ENCODE measurements at places on chromosomes 2 and 18.

DNA sequence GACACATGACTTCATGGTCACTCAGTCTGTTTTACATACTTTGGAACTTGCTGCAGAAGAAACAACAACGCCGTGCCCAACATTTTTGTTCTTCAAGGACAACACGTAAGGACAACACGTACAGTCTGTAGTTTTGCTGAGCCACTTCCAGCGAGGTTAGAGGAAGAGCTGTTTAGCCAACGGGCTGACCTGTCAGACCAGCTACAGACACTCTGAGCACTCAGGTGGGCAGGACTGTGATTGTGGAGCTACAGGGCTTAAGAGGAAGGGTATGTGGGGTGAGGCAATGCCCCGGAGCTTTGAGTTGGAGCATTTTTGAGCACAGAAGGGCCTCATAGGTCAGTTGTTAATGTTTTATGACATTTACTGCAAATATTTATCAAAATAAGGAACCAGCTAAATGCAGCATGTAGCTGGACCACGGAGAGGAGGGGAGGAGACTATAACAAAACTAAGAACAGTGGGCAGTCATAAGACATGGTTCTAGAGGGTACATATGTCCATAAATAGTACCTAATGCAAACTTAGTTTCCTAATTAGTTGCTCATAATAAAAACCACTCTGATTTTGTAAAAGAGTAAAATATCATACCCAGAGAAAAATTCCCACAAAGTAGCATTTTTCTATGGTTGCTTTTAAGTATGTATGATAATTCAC is 26.3 kb upstream of the NPC1 start:
- no peak for DNase-seq

- no peak for DNase-seq
These were observed 211.0 kb downstream of the KCNE4 start for GRCh38 chr2:223262946-223263345.

DNA sequence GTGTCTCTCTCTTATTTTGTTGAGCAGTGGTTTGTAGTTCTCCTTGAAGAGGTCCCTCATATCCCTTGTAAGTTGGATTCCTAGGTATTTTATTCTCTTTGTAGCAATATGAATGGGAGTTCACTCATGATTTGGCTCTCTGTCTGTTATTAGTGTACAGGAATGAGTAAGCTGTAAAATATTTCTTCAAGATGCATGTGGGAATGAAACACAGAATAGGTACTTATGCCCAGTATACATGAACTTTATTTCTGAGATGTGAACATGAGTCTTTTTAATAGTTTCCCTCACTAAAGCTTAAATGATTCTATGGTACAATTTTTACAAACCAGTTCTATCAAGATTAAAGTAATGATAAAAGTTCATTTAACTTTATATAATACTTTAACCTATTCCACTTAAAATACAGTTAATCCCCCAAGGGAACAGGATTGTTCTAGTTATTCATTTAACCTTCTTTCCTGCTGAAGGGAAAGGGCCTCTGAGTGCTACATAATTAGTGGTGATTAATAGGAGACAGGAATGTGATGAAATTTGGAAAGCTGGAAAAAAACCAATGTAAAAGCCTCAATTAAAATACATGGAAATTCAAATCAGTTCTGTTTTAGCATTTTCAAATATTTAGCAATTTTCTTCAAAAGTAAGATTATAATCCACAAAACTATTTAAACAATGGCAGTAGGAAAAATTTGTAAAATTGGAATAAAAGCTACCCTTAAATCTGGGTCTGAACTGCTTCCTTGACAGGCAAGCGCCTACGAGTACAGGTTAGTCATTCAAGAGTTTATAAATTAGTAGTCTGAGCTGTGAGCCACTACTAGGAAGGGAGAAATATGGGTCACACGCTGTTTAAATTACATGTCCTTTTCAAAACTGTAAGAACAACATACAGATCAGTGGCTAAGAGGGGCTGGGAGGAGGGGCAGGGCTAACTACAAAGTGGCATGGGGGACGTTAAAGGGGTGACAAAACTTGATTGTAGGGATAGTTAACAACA is 28.9 kb downstream of the SPIRE1 start:
- DNase-seq, result no peak

DNA sequence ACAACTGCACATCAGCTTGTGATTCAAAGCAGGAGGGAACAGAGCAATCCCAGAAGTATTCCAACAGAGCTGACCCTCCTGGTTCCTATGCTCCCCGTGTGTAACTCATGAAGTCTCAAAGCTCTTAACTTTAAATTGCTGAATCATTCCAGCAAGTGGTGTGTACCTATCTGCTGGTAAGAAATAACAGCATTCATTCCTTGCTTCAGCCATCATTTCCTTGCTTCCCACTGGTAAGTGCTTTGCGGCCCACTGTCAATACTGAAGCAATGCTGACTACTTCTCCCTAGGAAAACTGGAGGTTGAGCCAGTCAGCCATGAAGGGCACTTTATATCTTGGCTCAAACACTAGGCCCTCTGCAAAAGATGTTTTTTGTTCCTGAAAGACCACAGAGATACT is 222.4 kb downstream of the EXOC6B start:
- no peak for DNase-seq

- DNase-seq, result no peak
These were observed 11.3 kb downstream of the KCTD18 start for GRCh38 chr2:200498402-200499162.

DNA sequence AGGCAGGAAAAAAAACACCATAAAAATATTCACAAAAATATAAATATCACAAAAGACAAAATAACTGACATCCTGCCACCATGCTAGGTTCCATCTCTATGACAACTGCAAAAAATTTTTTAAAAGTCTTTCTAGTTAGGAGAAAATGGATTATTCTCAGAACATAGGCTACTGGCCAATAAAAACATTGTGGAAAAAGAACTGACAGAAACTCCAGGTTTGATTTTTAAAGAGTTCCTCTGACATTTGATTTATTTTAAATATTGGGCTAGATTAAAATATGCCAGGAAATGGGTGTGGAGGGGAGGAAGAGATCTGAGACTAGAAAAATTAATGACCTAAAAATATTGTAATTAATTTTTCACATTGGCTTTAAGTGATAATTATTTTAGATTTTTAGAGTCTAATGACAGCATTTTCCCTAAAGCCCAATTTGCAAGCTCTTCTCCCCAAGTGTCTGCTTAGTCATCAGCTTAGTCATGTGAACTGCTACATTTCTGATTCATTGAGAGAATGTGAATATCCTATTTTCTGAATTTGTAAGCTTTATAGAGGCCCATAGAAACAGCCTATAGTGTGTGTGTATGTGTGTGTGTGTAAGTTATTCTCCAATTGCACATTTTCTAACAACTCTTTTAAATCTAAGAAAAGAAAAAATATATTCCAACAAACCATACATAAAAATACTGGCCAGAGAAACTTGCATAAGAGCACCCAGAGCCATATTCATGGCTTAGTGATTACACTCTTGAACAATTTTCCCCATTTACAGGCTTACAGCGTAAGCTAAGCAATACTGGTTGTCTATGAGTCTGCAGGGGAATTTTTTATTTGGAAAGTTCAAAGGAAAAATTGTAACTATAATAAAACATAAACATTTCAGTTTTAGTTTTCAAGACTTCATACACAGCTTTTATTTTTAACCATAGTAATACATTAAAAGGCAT is 48.4 kb downstream of the TMEFF2 start:
- DNase-seq, result no peak

DNA sequence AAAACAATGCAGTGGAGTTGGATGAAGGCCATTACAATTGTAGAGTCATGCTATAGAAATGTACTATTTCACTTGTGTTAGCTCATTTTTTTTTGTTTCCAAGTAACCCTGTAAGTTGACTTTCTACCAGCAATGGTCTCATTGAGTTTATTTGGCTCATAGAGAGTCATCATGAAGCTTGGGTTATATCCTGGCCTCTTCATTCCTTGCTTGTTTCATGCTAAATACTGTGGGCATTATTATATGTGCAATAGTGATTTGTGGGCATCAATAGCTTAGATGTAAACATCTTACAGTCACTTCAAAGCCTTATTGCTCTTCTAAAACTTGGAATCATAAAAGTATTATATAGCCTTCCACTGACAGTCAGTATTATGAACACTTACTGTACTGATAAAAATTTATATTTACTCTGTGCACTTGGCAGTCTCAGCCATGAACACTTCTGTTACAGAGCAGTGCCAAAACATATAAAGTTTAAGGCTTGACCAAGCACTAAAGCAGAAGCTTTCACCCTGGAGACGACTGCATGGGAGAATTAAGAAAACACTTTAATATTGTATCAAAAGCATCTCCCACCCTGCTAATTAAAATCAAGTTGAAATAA is 751.2 kb downstream of the SATB2 start:
- no peak for DNase-seq

GRCh38 chr2:101160454-101160853 is 9.3 kb upstream of the TBC1D8 start:
- no peak for DNase-seq

DNA sequence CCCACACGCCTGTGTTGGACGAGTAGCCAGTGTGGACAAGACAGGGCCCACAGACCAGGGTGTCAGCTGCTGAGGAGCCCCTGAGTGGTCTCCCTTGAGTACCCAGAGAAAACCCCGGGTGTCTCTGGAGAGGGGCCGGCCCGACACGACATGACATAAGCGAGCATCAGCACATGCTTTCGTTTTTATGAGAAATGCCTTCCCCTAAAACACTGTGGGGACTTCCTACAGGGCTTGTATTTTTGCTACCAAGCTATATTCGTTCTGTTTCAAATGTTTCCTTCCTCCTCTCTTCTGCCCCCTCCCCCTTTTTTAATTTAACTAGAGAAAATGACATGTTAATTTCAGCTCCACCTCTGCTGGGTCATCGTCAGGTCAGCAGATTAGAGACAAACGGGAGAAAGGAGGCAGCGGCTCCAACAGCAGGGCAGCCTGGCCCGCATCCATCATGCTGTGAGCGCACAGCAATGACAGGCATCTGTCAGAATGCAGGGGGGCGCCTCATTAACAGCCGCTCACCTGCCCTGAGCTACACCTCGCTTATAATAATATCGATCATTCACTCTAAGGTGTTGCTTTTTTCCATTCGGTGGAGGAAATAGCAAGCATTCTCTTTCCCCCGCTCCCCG is 286.2 kb downstream of the ZNF516 start:
- DNase-seq, result no peak

GRCh38 chr2:88638743-88639142 is 11.5 kb upstream of the EIF2AK3 start:
- no peak for DNase-seq

- DNase-seq, result no peak
These were observed 157.4 kb downstream of the ASXL3 start for GRCh38 chr18:33735428-33735827.

- no peak for DNase-seq
These were observed 4.3 kb upstream of the CASP8 start for GRCh38 chr2:201256082-201256481.

GRCh38 chr18:77701977-77702376 is 452.3 kb downstream of the GALR1 start:
- no peak for DNase-seq

GRCh38 chr18:45713239-45713638 is 10.7 kb upstream of the SLC14A1 start:
- DNase-seq, result no peak

DNA sequence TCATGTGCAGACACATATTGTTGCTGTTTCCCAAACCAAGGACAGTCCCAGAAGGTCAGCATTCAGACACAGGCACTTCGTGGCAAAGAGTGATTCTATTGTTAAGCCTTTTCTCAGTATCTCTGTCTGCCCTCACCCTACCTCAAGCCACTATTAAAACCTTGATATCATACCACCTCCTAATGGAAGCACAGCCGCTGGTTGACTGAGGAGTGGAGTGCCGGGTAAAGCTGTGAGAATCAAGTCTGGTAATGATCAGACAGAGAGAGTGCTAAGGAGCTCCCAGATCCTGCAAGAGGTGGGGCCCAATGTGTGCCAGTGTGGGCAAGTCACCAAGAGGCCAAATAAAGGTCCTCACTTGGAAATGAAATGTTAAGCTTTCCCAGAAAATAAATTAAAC is 819.5 kb downstream of the BCL11A start:
- no peak for DNase-seq

DNA sequence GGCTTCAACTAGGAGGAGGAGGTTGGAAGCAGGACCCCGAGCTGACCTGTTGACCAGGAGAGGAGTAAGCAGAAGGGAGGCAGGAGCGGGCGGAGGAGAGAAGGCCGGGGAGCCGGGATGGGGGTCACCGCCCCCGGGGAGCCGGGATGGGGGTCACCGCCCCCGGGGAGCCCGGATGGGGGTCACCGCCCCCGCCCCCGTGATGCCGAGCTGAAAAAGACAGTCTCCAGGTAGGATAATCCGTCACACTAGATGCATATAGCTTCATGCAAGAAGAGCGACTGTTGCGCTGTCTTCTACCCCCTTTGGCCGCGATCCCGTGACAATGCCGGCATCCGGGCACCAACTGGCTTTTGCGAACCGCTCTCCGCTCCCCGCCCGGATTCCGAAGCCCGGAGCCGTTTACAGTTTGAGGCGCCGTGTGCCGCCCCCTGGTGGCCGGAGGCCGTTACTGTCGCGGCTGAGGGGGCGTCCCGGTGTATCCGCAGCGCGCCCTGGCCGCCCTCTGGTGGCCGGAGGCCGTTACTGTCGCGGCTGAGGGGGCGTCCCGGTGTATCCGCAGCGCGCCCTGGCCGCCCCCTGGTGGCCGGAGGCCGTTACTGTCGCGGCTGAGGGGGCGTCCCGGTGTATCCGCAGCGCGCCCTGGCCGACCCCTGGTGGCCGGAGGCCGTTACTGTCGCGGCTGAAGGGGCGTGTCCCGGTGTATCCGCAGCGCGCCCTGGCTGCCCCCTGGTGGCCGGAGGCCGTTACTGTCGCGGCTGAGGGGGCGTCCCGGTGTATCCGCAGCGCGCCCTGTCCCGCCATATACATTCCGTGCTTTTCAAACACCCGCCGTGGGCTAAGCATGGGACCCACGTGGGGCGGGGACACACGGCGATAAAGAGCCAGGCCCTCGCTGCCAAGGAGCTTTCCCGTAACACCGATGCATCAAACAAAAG is 89.6 kb downstream of the ACTR3 start:
- DNase-seq, result no peak

DNA sequence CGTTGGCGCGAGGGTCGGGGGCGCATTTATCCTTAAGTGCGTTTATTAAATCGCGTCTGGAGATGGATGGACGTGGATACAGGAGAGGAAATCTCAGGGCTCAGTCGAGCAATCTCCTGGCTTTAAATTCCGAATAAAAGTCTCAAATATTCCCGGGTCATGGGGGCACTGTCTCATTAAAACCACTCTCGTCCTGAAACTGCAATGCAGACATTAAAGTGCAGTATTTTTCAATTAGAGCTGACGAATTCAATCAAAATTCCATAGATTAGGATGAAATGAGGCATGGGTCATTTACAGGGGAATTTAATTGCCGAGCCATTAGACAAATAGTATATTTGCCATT is 10.7 kb upstream of the GBX2 start:
- no peak for DNase-seq

DNA sequence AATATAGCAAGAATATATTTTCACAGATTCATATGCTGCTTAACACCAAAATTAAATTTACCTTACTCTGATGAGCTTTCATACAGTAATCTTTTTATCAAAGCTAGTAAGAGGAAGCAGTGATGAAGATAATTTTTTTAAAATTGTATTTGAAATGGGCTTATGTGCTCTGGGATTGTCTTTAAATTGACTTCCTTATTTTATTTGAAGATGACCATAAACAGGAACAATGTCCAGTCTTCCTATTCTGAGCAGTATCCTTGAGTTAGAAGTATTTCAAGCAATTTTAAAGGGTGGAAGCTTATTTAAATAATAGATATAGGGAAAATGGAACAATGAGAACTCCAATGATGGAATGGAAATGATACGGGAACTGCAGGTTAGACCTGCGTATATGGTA is 211.6 kb downstream of the MCFD2 start:
- no peak for DNase-seq

- DNase-seq, result no peak
These were observed 126.0 kb upstream of the ACVR2A start for GRCh38 chr2:147718831-147719230.

GRCh38 chr2:118371515-118371914 is 283.2 kb downstream of the INSIG2 start:
- no peak for DNase-seq
